ENCODE measurements at places on chromosomes 1 and 21.

GRCh38 chr1:204025917-204026707 is 46.8 kb upstream of the SOX13 start:
- no peak for DNase-seq

DNA sequence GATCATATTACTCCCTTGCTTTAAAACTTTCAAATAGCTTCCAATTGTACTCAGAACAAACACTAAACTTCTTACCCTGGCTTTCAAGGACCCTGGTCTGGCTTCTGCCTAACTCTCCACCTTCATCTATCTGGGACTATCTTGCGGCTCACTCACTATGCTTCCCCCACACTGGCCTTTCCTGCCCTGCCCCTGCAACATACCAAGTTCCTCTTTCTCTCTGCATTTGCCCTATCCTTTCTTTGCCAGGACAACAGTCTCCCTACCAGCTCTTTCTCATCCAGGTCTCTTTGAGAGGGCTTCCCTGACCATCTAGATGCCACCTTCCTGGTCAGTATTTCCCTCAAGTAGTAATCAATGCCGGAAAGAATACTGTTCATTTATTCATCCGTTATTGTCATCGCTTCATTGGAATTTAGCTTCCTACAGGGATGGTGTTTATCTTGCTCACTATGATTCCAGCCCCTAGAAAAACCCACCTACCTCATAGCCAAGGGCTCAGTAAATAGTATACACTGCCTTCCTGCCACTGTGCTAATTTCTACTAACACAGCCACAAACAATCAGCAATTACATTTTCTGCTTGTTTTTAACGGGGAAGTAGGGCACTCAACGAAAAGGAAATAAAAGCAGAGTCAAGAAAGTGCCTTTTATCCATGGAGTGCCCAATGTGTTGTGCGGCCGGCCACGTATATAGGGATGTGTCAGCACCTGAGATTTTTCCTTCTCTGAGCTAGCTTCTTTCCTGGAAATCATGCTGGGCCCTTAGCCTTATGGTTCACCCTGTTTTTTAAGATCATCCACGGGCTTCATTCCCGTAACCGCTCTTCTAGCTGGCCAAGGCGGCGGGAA is 521 bp upstream of the CDC7 start:
- no peak for DNase-seq

DNA sequence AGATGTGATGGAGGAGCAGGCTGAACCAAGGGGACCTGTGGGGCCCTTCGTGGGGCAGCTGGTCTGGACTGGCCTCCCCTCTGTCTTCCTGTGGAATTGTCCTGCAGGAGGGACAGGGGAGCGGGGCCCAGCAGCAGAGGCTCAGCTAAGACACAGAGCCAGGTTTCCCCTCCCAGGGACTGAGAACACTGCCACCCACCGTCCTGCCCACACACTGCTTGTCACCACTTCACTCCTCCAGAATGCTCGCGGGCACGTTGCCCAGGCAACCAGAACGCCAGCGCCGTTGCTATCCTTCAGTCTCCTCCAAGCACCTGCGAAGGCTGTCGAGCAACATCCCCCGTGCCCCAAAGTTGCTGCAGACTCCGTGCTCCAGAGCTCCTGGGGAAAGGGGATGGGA is 46.4 kb downstream of the AJAP1 start:
- no peak for DNase-seq

DNA sequence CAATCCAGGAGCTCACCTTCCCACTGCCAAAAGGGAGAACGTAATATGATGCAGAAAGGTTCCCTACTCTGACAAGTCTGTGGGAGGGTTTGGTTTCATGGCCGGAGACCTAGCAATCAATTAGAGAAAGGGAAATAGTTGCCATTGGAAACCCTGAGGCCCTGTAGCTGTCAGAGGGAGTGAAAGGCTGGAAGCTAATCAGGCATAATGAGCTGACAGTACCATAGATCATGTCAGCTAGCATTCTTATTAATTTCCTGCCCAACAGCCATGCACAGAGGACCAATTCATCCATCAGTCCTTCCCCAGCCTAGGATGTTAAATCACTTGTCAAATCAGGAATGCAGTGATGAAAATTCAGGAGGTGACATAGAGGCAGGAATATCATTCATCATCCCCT is 527.3 kb downstream of the PLPP3 start:
- DNase-seq: no peak

DNA sequence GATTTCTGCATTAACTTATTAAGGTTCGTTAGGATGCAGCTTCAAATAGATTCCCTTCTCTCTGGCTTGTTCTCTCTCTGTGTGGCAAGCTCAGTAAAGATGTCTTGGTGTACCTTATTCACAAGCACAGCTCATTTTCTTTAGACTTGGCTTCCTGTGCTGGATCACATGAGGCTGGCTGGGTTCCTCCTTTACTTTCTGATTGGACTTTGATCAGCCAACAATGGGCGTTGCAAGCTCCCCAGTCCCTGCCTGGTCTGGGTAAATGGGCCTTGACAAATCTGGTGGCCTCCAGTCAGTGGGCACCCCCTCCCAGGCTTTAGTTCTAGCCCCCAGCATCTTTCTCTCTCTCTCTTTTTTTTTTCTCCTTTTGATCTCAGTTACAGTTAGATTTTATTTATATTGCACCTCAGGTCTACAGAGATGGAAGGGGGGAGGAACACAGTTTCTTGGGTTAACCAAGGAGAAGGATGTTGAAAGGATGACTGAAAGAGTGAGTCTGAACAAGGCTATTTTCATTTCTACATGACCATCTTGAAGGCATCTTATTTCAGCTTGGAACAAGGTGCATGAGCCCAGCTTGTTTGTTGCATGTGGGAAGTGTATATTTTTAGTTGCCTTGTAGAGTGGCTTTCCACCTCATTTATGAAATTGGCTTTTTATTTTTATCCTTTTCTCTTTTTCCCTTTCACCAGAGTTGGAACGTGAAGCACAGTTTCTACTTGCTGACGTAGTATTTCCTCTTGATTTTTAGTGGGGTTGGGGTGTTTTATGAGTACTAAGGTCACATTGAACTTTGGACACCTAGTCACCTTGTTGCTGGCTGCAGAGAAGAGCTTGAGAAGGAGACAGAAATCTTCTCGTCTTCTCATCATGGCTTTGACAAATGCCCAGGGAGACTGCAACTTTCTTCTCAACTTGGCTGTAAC is 77.1 kb downstream of the PBX1 start:
- DNase-seq: no peak

- peak; percentile 90 for DNase-seq
Observed at GRCh38 chr1:35448344-35448801, 108.8 kb downstream of the KIAA0319L start.

DNA sequence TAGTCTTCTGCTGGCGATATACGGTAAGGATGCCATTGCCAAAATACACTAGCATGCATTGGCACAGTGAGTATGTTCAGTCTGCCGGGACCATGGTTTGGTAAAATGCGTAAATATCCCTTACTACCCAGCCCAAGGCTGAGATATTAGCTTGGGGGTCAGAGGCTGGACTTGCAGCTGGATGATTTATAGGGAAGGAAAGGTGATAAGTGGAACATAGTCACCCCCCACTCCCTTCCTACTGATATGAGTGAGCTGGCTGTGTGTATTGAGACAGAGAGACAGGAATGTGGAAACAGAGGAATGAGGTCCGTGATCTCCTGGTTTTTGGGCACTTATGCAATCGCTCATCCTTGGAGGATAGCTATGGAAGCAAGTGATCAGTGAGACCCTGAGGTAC is 642.8 kb downstream of the KCNT2 start:
- DNase-seq: no peak

- peak; percentile 97 for DNase-seq
Observed at GRCh38 chr21:42097860-42098454, 26.8 kb downstream of the UMODL1 start.

GRCh38 chr1:79006564-79006963 is at the start of gene ADGRL4:
Gene ADGRL4 (minus strand): TSS chr1:79006730. CDS start chr1:79006654, 76 bp downstream.
- DNase-seq: peak; percentile 56

GRCh38 chr21:31162827-31163226 is 124.6 kb upstream of the KRTAP19-8 start:
- DNase-seq: peak; percentile 49

GRCh38 chr1:16055613-16056520 is 12.3 kb downstream of the CLCNKB start:
- peak; percentile 85 for DNase-seq

DNA sequence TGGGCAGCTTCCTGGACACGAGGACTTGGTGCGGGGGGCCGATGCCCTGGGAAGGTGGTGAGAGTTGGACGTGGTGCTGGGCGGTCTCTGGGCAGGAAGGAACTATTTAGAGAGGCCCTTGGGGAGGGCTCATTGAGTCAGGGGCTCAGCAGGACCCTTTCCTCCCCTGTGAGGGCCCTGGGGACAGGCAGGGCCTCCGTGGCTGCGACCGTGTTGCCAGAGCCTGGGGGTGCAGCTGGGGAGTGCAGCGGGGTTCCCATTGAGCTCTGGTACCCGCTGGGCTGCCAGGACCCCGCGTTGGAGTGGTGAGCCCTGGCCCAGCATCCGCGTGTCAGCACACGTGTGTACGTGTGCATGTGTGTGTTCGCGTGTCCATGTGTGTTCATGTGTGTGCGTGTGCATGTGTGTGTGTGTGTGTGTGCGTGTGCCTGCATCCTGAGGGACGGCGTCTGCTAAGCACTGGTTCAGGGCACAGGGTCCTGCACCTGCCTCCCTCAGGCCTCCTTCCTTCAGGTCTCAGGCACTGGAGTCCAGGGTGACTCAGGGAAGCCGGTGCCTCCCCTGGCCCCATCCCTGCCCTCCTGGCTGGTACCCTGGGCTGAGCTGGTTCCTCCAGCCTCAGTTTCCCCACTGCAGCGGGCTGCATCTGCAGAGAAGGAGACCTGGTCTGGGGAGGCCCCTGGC is 10.7 kb downstream of the RNF223 start:
- DNase-seq: no peak

DNA sequence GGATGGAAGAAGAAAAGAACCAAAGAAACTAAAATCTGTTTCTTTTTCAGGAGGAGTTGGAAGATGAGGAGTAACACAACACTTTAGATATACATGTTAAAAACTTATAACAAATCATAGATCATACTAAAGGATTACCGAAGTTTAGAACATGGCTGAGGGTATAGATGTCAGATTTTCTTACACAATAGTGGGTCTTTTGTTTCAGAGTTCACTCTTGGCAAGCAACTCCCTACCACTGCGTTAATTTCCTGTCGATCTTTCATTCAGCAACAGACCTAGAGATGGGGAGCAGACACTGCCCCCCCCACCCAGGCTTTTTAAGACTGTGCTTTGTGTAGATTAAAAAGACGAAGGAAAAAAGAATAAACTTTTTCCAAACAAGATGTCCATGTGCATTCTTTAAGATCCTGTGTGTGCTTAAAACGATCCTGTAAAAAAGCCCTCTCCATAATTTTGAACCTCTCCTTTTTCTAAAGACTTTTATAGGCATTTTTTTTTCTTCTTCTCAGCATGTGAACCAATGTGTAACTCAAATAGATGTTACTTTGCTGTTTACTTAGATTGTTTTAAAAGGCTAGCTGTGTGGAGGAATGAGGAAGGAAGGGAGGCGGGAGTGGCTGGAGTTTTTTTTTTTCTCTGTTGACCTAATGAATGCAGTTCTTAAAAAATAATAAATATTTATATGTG is 50.4 kb downstream of the NFIA start:
- DNase-seq: no peak

DNA sequence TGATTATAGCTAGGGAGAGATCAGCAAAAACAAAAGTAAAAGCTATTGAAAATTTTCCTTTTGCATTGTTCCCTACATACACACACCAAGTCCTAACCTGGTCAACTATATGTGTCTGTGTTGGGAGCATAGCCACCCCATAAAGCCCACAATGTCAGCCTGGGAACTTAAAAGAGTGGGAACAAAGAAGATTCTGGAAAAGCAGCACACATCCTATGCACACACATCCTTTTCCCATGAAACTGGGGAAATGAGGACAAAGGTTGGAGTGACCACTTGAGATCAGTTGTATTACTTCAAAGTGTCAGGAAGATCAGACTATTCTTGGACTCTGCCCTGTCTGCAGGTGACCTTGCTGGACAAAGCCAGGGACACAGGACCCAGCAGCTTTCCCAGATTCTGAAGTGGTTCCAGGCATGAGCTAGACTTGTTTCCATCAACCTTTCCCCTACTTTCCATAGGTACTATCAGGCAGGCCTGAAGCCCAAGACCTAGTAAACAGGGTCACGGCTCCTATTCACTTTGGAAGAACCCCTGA is 15.9 kb downstream of the TXNIP start:
- no peak for DNase-seq

DNA sequence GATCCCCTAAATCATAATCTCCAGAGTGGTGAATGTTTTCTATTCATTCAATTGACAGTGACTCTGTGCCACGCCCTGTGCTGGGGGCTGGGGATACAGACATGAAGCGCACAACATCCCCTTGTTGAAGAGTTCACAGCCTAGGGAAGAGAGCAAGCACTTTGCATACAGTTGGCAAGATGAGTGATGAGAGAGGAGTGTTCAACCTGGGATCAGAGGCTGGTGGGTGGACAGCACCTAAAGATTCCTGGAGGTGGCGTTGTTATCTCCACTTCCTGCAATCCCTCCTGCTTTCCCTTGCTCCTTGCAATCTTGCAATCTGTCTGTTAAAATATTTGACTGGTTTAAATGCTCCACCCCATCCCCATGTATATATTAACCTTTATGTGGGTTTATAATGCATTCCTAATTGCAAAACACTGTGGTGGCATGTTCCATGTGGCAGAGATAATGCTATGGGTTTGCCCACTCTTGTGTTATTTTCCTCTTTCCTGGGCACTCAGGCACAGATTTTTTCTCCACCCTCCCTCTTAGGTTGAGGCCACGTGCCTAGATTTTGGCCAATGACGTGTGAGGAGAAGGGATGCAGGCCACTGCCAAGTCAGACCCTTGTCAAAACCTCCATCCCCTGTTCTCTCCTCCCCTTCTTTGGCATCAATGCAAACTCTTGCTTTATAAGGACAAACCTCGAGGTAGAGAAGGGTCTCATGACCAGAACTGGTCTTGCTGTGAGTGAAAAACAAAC is 36.2 kb upstream of the GADD45A start:
- DNase-seq: no peak

DNA sequence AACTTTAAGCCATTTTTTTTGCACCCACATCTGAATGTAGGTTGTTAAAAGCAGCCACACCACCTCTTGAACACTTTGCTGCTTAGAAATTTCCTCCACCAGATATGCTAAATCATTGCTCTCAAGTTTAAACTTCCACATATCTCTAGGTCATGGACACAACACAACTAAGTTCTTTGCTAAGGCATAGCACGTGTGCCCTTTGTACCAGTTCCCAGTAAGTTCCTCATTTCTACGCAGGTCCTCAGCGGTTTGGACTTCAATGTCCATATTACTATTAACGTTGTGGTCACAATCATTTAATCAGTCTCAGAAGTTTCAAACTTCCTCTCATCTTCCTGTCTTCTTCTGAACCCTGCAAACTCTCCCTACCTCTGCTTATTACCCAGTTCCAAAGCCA is 661.6 kb upstream of the PKN2 start:
- no peak for DNase-seq

DNA sequence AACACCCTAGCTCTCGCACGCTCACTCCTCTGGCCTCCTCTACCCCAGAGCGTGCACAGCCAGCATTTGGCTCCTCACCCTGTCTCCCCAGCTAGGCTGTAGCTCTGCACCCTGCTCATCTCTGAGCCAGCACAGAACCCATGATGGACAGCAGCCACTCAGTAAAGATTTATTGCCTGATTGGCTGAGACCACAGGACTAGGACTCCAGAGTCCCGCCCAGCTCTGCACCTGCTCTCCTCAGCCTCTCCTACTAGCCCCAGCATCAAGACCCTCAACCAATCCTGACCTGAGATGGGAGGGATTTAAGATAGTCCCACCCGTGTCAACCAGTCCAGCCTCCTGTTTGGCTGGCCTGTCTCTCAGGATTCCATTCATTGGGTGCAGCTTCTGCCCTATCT is 9.3 kb downstream of the C1QB start:
- DNase-seq: no peak

- peak; percentile 21 for DNase-seq
Observed at GRCh38 chr1:20725189-20726117, 7.0 kb downstream of the SH2D5 start.
